ENCODE measurements at places on chromosomes 12 and 14.
A peak's percentile ranks its signal among the peaks of the same experiment; 100 is the strongest.

DNA sequence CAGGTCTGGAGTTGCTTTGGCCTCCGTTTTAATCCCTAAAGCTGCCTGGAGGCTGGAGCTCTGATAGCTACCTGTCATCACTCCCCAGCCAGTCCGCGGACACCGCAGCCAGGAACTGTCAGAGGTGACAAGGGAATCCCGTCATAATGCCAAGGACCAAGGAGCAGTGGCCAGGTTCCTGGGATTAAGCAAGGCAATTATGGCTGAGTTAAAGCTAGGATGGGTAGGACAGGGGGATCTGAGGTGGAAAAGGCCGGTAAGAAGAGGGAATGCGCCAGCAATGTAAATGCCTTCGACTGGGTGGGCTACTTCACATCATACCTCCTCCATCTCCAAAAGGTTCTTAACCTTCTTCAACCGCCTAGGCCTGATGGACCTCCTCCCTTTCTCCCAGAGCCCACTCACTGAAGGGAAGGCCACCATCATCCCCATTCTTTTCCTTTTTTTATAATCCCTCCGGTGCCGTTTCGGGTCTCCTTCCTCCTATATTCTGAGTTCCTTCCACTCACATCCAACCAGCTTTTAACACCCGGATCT lies 1.9 kb downstream of the PPP1R3E start:
- no peak for DNase-seq

DNA sequence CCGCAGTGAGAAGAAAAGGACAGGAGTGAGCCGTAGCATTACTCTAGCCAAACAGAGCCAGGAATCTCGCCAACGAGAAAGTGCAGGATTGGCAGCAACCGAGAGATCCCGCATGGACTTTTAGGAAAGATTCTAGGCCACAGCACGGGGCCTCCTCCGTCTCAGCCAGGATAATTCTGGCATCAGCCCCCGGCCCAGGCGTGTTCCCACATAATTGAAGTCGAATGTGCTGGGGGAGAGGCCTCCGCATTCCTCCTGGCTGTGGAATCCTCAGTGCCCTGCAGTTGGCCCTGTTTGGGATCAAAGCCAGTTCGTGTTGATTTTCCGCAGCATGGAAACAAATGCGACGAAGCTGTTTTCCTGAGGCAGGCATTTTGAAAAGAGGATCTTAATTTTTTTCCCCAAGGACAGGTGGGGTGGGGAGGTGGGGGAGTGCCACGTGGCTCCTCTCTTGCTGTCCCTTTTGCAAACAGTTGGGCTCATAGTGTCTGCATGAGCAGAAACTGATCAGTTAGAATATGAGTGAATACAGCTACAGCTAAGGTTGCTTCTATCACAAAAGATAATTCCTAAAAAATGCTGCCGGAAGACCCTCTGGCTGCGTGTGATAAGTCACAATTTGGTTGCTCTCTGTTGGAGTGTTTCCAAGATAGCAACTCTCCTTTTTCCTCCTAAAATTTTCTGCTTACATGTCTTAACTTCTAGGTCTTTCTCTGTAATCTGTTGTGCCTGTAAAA lies 37.3 kb upstream of the ATXN2 start:
- DNase-seq: no peak

- DNase-seq: no peak
Measured at GRCh38 chr14:31430634-31431264, 10.4 kb upstream of the HEATR5A start.

DNA sequence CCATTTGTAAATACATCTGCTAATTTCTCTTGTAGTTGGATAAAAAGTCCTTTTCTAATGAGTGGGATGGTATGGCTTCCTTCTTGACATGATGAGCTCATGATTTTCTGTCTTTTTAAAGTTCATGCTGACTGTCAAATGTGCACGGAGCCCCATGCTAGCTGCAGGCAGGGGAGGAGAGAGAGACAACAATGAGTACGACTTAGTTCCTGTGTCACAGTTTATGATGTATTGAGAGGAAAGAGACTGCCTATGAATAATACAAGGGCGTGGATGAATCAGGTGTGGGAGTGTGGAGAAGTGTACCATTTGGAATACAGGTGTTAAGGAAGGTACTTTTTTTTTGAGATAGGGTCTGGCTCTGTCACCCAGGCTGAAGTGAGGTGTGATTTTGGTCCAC lies 10.7 kb upstream of the TBC1D30 start:
- DNase-seq: no peak

DNA sequence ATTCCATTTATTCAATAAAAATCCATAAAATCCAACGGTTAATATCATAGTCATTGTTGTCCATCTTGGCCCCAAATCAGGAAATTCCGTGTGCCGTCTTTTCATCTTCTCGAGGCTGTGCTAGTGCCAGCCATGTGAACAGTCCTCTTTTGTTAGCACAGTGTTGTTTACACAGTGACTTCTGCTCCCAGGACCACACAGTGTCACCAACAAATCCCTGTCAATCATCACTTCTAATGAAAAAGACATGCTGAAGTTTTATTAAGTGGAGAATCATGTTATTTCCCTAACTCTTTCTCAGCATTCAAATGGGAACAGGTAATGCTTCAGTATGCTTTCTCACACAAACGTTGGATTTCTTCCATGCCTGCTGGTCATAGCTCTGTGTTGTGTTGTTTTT lies 1.9 kb upstream of the SLCO1A2 start:
- DNase-seq: no peak

GRCh38 chr12:79381248-79382208 lies 309.2 kb downstream of the PAWR start:
- no peak for DNase-seq

DNA sequence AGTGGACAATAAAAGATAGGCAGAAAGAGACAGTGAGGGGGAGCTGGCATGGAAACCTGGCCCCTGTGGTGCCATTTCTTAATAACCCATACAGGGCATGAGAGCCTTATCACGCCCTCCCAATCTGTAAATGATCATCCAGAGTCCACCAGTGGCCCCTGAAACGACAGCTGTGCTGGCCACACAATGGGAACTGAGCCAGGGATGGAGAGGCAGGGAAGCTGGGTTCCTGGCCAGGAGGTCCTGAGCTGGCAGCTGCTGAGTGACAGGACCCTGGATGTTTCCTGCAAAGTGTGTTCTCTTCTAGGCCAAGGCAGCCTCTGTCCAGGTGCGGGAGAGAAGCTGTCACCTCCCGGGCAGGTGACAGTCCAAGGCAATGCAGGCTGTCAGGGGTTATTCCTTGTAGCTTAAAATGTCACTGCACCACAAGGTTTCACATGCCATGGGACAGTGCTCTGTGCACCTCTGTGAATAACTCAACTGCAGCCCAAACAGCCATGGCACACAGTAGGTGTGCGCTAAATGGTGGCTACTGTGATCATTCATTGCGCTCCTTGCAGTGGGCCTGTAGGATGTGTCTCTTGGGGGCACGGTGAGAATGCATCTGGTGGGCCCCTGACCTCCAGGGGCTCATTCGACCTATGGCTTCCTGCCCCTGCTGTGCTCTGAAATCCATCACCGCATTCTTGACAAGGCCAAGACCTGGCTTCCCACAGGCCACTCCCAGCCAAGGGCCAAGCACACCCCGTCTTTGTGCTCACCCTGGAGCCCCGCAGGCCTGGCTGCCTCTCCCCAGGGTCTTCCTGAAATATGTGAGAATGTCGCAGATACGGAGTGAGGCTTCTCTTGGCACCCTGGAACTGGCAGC lies 46.3 kb upstream of the BCL11B start:
- DNase-seq: no peak

- DNase-seq: no peak
Measured at GRCh38 chr14:53925201-53925766, 31.3 kb downstream of the BMP4 start.

DNA sequence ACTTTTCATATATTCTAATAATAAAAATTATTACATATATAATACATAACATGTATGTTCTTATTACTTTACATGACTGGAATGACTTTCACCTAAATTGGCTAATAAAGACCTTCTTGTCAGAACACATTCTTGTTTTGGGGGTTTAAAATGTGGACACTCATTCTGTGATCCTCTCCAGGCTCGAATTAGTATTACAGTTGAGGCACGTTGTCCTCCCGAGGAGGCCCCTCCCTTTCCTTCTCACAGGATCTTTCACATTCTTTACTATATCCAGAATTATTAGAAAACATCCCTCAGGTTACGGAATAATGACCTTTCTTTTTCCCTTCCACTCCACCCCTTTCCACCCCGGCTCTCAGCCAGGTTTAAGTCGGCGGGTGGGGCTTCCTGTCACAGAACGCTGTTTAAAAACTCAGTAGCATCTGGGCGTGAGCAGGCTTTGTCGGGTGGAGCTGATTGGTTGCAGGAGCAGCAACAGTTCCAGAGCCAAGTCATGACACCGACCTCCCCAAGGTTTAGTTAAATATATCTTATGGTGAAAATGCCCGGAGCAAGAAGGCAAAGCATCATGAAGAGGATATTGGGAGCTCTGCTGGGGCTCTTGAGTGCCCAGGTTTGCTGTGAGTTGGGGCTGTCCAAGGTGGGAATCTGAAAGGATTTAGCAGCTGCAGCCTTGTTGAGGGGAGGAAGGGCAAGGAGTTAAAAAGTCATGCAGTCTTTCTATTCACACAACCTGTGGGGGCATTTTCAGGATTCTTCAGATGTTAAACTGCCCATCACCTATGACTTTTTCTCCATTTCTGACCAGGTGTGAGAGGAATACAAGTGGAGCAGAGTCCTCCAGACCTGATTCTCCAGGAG lies 396.7 kb upstream of the OR4E1 start:
- DNase-seq: peak; percentile 9

- DNase-seq: no peak
Measured at GRCh38 chr12:39988574-39988973, 117.3 kb downstream of the SLC2A13 start.

DNA sequence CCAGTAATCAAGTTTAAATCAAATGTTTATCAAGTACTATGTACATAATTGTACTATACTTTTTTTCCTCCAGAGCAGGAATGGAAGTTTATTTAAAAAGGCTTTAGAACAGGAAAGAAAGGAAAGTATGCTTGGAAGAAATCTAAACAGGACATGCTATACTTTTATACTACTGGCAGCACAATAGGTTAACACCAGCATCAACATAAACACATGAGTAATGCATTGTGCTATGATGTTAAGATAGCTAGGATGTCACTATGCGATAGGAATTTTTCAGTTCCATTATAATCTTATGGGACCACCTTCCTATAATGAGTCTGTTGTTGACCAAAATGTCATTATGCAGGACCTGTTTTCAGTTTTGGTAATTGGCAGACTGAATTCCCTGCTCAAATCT lies 41.5 kb upstream of the ANKS1B start:
- DNase-seq: no peak

GRCh38 chr14:99037777-99038430 lies 234.1 kb downstream of the BCL11B start:
- no peak for DNase-seq

DNA sequence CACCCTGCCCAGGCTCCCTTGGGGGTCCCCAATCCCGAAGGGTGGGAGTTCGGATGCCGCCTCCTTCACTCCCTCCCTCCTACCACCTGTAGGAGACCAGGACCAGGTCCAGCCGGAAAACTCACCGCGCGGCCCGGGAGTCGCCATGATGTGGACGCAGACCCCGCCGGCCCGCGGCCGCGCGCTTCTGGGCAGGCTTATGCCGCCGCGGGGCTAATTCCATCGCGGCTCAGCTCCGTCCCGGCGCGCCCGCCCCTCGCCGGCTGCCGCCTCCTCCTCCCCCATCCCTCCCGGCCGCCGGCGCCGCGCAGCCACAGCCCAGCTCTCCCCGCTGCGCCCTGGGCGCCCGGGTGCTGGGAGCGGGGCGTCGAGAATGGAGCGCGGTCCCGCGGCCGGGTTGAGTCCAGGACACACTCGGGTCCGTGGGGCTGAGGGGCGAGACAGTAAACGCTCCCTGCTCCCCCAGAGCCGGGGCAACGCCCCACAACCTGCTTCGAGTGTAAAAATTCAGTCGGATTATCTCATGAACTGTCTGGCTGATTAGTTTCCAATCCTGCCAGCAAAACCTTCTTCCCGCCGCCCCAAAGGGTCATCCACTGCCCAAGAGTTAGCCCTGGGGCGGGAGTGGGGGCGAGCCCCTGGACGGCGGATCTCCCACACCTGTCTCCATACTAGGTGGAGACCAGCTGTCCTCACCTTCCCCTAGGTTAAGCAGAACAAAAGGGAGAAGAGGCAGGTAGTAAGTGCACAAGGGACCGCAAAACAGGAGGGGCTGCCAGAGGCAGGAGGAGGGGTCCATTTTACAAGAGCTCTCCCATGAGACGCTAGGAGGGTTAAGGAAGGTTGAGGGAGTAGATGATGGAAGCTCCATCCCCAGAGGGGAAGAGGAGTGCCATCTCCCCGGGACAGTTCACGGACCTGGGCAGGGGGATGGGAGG lies at the start of gene ANO2:
Gene ANO2, minus strand, starts transcription at position 189 of the 938 bp plus-strand sequence. Its CDS starts 42 bp downstream, at position 147.
- no peak for DNase-seq

- DNase-seq: no peak
Measured at GRCh38 chr12:43571885-43572284, 19.9 kb upstream of the ADAMTS20 start.

GRCh38 chr14:91154851-91155625 lies 41.2 kb downstream of the DGLUCY start:
- no peak for DNase-seq

- no peak for DNase-seq
Measured at GRCh38 chr14:98932431-98933325, 339.3 kb downstream of the BCL11B start.

DNA sequence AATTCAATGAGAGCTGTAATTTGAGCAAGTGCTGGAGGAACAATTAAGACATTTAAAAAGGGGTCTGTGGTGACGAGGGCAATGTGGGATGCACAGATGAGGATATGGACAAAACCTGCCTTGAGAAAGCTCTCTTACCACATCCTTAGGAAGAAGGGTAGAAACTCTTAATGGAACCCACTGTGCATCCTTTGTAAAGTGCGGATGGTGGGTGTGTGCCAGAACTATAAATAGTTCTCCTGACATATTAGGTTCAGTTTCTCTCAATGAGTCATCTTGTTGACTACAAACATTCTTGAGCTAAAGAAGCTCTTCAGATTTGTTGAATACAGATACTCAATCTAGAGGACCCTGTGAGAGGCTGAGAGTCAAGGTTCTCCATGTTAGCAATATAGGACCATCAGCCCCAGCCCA lies 106.1 kb upstream of the ANO4 start:
- DNase-seq: no peak

DNA sequence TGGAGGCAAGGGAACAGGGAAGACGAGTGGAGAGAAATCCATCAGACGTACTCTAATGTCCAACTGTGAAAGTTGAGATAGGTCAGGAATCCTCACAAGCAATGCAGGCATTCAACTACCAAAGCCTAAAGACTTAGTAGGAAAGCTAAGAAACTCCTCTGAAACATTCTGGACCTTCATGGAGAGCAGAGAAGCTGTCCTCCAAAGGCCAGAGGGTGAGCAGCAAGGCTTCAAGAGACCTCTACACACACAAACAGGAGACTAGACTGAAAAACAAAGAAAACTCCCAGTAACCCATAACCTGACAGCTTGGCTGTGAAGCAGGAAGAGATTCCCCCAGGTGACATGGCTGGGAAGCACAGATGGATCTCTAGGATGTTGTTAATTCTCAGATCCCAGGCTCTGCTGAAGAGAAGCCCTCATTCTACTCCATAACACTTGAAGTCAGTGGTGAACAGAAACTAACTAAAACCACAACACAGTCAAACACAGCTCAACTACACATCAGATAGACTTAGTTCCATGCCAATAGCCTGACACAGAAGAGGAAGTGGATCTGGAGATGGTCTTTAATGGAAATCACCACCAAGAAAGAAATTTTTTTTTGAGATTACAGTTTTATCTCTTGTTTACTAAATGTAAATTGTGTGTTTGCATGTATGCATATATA lies 23.2 kb upstream of the LYZ start:
- DNase-seq: no peak

Measured in stimulated activated CD8-positive, alpha-beta memory T cell treated with anti-CD3 and anti-CD28 coated beads, Interleukin-2, amount 100 ng/mL, for 48 hours (primary cell).